Bronchial epithelial cell (primary cell): ENCODE measurements at places on chromosomes 4 and X.

GRCh38 chr4:93771640-93772411 is 56.7 kb upstream of the ATOH1 start:
- DNase-seq, result no peak

GRCh38 chr4:178140326-178140915 is 698.2 kb upstream of the AGA start:
- no peak for DNase-seq

DNA sequence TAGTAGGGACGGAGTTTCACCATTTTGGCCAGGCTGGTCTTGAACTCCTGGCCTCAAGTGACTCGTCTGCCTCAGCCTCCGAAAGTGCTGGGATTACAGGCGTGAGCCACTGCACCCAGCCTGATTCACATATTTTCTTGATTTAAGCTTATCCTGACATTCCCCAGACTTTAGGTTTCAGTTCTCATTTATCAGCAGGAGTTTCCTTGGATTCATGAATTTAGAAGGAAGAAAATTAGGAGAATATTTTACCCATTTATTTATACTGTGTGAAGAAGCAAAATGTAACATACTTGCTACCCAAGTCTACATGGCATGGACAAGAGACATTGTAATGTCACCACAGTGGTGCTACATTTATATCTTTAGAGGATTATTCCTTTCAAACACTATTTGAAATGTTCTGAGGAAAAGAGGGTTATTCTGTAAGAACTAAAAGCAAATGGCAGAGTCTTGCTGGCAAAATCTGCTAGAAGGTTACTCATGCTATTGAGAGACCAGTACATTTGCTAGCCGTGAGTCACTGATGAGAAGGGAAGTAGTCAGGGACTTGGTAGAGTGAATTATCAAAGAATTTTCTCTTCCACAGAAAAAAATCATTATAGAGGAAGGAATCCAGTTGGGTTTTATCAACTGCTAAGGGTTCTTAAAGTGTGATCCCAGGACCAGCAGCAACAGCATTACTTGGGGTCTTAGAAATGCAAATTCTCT is 26.1 kb upstream of the CFAP299 start:
- DNase-seq, result peak; percentile 94

DNA sequence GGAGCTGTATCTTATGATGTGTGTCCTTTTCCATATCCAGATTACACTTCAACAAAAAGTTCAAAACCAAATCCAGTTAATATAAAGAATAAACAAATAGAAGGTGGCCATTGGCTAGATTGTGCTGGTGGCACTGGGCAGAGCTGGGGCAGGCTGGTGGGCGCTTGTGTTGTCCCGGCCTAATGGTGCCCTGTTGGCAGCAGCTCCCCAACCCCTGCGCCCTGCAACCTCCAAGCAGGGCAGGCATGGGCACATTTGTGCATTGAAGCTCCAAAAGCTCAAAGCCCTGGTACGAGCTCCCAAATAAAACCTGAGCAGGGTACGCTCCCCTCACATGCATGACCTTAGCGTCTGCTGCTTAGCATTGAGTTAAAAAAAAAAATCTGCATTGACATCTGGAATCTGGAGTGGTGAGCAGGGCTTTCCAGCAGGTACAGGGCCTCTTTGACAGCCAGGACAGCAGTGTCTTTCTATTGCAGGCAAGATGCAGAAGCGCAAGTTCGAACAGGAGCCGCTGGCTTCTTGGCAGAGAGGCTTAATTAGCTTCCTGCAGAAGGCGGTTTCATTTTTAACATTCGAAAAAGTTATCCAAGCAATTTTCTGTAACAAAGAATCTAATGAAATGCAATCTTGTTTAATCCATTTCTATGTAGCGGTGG is 25.9 kb upstream of the NYX start:
- DNase-seq, result peak; percentile 20
